Tibial nerve (tissue), 4 donors: ENCODE measurements at places on chromosomes 3 and 15. TPM values are rescaled to one million over a fixed set of nuclear protein-coding genes. Genes with fewer than 3 reads are reported as not detected.

The P2RY1 gene
- 6.7 TPM for total RNA-seq

DNA sequence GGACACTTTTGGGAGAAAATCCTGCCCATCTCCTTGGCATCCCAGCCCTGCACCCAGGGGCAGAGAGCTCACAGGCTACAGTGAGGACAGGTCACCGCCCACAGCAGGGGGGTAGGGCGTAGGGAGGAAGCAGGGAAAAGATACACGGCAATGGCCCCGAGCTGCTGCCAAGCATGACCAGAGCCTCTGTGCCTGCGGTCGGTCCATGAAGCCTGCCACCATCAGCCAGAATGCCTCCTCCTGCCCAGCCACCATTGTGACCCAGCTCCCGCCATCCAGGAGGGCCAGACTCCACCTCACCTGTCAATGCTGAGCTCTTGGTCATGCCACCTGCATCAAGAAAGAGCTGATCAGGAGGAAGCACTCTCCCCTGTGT, 230.7 kb downstream of the VPS13C start:
- DNase-seq = no peak

The GRAMD1C gene
- total RNA-seq = 1.1 TPM

The LIPC gene
- 11.2 TPM for total RNA-seq

GRCh38 chr3:142705198-142705597, 18.6 kb upstream of the TRPC1 start:
- no peak for DNase-seq

The SPATA12 gene
- total RNA-seq = not detected

DNA sequence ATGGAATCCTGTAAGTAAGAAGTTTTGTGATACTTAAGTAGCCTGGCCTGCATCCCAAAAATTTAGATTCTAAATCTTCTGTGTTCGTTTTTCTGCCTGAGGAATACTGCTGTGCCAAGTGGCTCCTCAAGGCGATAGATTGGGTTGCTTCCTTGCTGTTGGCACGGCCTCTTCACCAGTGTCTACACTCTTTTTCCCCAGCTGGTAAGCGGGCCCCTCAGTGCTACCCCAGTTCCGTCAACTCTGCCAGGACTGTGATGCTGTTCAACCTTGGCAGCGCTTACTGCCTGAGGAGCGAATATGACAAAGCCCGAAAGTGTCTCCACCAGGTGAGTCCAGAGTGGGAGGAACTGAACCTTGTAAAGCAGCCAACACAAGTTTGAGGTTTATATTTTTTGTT, 53.3 kb upstream of the TRIM71 start:
- no peak for DNase-seq

The DPPA4 gene
- not detected for total RNA-seq

DNA sequence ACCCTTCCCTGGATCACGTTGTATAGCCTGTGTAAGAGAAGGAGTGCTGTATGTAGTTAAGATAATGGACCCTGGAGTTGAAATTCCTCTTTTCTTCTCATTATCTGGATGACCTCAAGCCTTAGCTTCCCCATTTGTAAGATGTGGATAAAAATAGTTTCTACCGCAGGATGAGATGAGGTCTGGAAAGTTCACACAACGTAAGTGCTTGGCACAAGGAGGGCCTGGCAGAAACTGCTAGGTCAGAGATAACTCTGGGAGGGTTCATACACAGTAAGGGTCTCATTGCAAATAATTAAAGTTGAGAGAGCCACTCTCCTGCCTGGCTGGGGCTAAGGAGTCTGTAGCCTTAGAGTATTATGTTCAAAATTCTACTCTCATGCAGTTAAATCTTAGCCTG, 214.4 kb downstream of the LRTM1 start:
- DNase-seq = no peak

The ETV5 gene
- total RNA-seq = 9.8 TPM

GRCh38 chr3:87076946-87077345, 86.0 kb upstream of the VGLL3 start:
- no peak for DNase-seq

GRCh38 chr3:109910772-109911171, 573.4 kb upstream of the DPPA4 start:
- DNase-seq = no peak

DNA sequence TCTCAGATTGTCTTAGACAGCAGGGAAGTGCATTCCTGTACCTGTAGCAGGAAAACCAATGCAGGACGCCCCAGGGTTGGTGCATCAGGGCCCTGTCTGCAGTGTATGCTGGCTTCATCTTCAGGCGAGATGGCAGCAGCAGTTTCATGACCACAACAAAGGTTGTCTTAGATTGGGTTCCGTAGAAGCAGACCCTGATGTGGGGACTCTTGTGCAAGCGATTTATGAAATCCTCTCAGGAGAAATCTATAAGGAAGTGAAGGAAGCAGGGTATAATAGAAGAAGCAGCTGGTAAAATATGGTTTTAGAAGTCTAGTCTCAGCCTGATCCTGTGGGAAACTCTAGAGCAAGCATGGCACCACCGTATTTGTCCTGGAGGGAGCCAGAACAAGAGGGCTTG, 25.0 kb downstream of the DNAH1 start:
- no peak for DNase-seq

The MAGEL2 gene
- total RNA-seq = 0.22 TPM
